ENCODE measurements at places on chromosomes 5 and 9.

DNA sequence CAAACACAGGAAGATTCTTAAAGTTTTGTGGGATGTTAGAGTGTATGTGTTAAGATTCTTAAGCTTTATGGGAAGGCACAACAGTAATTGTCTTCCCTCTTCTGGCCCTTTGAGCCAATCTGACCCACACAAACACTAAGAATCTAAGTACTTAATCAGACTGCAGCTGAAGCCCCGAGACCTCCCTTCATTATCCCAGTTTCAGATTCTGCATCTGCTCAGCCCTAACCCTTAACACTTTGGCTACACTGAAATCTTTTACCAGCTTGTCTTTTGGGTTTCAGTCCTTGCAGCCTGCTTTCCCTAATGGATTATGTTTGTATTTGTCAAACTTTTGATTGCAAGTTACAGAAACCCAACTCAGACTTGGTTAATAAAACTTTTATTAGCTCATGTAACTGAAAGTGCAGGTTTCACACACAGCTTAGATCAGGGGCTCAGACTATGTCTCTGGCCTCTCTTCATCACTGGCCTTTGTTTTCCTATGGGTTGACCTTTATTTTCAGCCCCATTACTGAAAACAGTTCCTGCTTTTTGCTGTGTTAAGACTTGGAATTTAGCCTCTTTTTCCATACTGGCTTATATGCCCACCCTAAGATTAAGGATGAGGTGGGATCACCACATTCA lies 71.5 kb downstream of the COX7C start:
- no peak for DNase-seq

- no peak for DNase-seq
Measured at GRCh38 chr5:151931260-151931659, 6.6 kb upstream of the GLRA1 start.

DNA sequence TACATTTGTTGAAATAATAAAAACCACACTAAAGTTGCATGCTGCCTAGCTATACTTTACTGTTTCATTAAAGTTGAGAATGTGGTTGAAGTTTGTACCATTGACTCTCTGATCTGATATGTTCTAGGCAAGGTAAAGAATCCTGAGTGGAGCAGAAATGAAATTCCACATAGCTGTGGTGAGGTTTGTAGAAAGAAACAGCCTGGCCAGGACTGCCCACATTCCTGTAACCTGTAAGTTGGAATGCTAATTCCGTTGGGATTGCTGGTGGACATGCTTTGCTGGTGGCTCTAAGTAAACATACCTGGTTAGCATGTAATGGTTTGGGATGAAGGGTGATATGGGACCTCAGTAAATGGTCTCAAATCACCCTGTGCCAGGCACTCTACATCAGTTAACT lies 16.8 kb downstream of the NFX1 start:
- DNase-seq = no peak

DNA sequence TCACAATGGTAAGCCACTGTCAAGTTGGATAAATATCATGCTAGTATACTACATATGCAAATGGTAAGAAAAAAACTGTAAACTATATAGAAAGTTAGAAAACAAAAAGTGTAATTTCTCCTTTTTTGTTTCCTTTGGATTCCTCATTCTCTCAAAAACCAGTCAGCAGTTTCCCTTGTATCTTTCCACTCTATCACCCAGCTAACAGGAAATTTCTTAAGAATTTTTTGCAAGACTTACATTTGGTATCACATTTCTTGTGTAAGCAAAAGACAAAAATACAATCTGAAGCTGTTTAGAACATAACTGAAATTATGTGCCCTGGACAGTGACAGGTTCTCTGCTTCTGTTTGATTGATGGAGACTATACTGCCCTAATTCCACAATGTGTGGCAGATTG lies 25.2 kb upstream of the MSH3 start:
- DNase-seq = no peak

- DNase-seq = no peak
Measured at GRCh38 chr5:74594137-74595040, 46.1 kb downstream of the ENC1 start.

DNA sequence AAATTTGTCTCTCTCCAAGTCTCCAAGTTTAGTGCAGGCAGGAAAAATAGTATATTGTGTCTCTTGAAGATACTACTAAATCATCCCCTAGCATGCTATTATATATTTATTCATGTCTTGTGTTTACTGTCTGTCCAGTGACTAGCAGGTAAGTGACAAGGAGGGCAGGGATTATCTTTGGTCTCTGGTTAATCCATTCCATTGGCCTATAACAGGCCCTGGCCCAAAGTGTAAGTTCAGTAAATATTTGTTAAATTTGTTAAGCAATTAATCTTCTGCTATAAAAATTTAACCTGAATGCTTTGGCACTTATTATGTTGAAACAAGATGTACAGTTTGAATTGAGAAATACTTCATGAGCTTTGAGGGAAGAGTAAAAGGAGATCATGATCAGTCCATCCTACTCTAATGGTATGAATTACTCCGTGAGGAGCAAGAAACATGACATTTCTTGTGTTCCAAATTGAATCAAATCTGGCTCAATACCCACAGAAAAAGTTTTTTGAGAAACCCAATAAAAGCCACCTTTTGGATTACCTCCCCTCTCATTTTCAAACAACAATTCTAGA lies 219.7 kb downstream of the DTWD2 start:
- DNase-seq = no peak

- no peak for DNase-seq
Measured at GRCh38 chr5:129622531-129622930, 125.4 kb upstream of the MINAR2 start.

- no peak for DNase-seq
Measured at GRCh38 chr5:146877783-146878475, 628 bp downstream of the PPP2R2B start.

Measured in AG04450 (cell line).